NCI-H510A (cell line): ENCODE measurements at places on chromosomes 13 and 19.

DNA sequence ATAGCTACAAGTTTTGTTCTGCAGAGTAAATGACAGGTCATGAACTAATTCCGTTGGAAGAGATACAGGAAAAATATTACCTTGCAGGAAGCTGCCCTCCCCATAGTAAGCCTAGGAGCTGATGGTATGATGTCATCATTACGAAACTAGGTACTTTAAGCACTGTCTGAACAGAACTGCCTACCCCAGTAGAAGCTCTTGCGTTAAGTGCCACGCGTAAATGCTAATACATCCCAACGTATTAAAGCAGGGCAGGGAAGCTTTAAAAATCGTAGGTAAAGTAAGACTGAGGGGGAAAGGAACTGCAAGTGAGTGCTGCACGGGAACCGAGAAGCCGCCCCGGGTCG, 572 bp downstream of the UGGT2 start:
- DNase-seq, result peak; percentile 37

- DNase-seq, result no peak
Measured at GRCh38 chr19:32917616-32917996, 48.0 kb upstream of the SLC7A9 start.

DNA sequence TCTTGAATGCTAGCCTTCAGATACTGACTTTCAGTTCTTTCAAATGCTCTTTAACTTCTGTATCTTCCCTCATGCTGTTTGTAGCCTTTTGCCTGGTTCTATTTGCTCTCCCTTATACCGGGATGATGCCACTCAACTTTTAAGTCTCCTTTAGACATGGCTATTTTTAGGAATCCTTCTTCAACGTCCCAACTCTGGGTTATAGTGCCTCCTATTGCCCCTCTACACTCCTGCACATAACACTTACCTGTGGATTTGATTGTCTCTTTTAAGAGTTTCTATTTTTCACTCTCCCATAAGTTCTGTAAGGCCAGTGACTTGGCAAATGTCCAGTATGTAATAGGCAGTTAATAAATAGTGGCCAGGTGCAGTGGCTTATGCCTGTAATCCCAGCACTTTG, 343.0 kb downstream of the KLF5 start:
- no peak for DNase-seq

- no peak for DNase-seq
Measured at GRCh38 chr19:8826371-8826770, 5.7 kb downstream of the ZNF558 start.

GRCh38 chr13:73532987-73533510, 474.2 kb downstream of the KLF5 start:
- no peak for DNase-seq

- DNase-seq, result peak; percentile 77
Measured at GRCh38 chr19:19170053-19170872, at the start of gene MEF2B. Gene MEF2B, minus strand, starts transcription at chr19:19170263. Its CDS starts 19,528 bp downstream, at chr19:19150735.

DNA sequence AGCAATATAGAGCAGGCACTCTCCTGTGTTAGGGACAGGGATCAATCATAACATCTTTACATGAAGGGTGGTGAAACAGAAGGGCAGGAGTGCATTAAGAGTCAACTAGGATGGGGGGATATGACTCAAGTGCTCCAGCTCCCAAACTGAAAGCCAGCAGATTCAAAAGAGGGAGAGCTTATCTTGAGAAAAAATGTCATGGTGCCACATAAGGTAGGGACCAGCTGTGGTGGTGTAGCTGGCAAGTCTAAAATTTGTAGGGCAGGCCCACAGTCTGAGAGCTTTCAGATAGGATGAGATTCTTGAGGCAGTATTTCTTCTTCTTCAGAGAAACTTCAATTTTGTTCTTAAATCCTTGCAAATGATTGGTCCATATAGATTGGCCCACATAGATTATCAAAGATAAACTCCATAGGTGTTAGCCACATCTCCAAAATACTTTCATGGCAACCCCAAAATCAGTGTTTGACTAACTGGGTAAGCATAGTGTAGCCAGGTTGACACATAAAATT, 19.1 kb downstream of the DNAJC15 start:
- no peak for DNase-seq

DNA sequence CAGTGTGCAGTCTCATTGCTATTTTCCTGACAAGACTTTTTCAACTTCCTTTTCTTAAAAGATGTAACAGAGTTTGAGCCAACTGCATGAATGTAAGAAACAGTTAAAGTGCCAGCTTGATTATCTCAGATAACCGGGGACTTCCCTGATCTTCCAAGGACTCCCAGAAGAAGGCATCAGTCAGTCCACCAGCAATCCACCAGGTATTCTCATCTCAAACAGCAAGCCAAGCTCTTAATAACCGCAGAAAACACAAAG, 350.1 kb downstream of the LIG4 start:
- DNase-seq, result no peak
